ENCODE measurements at places on chromosomes 3 and 15. TPM values are rescaled to one million over a fixed set of nuclear protein-coding genes. Genes with fewer than 3 reads are reported as not detected.

Gene GALNT15
- 9.8 TPM for total RNA-seq

Gene ILDR1
- total RNA-seq = 8.3 TPM

Gene PARP15
- total RNA-seq = 11.4 TPM

Gene GOLGA6B
- total RNA-seq = not detected

Gene ACAN
- total RNA-seq = 0.12 TPM

Gene TM6SF1
- 31.2 TPM for total RNA-seq

Gene GCNT3
- 0.68 TPM for total RNA-seq

Gene ABHD14A
- total RNA-seq = 17.8 TPM

Gene CCDC14
- 36.8 TPM for total RNA-seq

Gene TMCO5A
- not detected for total RNA-seq

Gene MYL3
- total RNA-seq = 2.0 TPM

Gene FETUB
- not detected for total RNA-seq

Gene PLXNB1
- 94.3 TPM for total RNA-seq

Gene CCR3
- total RNA-seq = not detected

Gene TMEM207
- not detected for total RNA-seq

Gene CPLX3
- total RNA-seq = not detected

Gene ITGB5
- 93.1 TPM for total RNA-seq

Gene HDGFL3
- total RNA-seq = 26.5 TPM

Gene PIERCE2
- total RNA-seq = 2.7 TPM

Gene PLSCR4
- total RNA-seq = 63.5 TPM

Gene SERPINI2
- 2.3 TPM for total RNA-seq

Gene TRPM1
- total RNA-seq = not detected

Gene SEC22A
- total RNA-seq = 15.5 TPM

Gene SHC4
- total RNA-seq = 0.68 TPM

Gene ETV5
- 65.5 TPM for total RNA-seq

Gene FOXL2
- not detected for total RNA-seq

Gene ARHGEF3
- total RNA-seq = 48.0 TPM

Gene ARL14
- not detected for total RNA-seq

Gene OIP5
- 0.62 TPM for total RNA-seq

Gene ASTE1
- total RNA-seq = 8.1 TPM

Gene PDIA5
- 29.3 TPM for total RNA-seq

Gene TOMM70
- 31.3 TPM for total RNA-seq
